Smooth muscle cell of trachea (primary cell): ENCODE measurements at places on chromosomes 3 and 15. TPM values are rescaled to one million over a fixed set of nuclear protein-coding genes. Genes with fewer than 3 reads are reported as not detected.

GPR62 gene
- total RNA-seq, result under 0.01 TPM in 1 of 2 replicates, not detected in the other

TEX9 gene
- total RNA-seq, result 5.5 and 7.3 TPM in 2 replicates

CEP19 gene
- 2.3 and 2.8 TPM in 2 replicates for total RNA-seq

ISLR gene
- 92.1 and 202 TPM in 2 replicates for total RNA-seq

PPIP5K1 gene
- total RNA-seq, result 21.1 and 25.8 TPM in 2 replicates

DGKG gene
- 0.17 and 0.87 TPM in 2 replicates for total RNA-seq

CCDC13 gene
- total RNA-seq, result 0.29 and 1.2 TPM in 2 replicates

KIF23 gene
- total RNA-seq, result 5.1 and 46.4 TPM in 2 replicates

TF gene
- 0.17 TPM in 1 of 2 replicates, not detected in the other for total RNA-seq

ADAMTS9 gene
- 0.66 and 1.5 TPM in 2 replicates for total RNA-seq

THOC7 gene
- total RNA-seq, result 32.1 and 70.7 TPM in 2 replicates

ARRDC4 gene
- total RNA-seq, result 9.2 and 16.9 TPM in 2 replicates

GJD2 gene
- total RNA-seq, result not detected in 2 replicates

CACNA1D gene
- total RNA-seq, result 0.33 and 0.87 TPM in 2 replicates

FGF12 gene
- total RNA-seq, result 0.17 TPM in 1 of 2 replicates, not detected in the other

AMIGO3 gene
- total RNA-seq, result 0.29 and 1.8 TPM in 2 replicates

POLQ gene
- total RNA-seq, result 0.99 and 6.0 TPM in 2 replicates

INO80 gene
- total RNA-seq, result 27.1 and 30.1 TPM in 2 replicates

CYFIP1 gene
- total RNA-seq, result 121 and 131 TPM in 2 replicates

EAF2 gene
- total RNA-seq, result 0.87 and 0.99 TPM in 2 replicates

PLSCR2 gene
- not detected in 2 replicates for total RNA-seq

ADGRG7 gene
- not detected in 2 replicates for total RNA-seq

SEMA6D gene
- 6.6 and 11.5 TPM in 2 replicates for total RNA-seq

GUCA1C gene
- total RNA-seq, result not detected in 2 replicates

DISP2 gene
- total RNA-seq, result under 0.01 and 2.2 TPM in 2 replicates

POU1F1 gene
- total RNA-seq, result not detected in 2 replicates

SLC28A1 gene
- total RNA-seq, result not detected in 2 replicates

CD200R1 gene
- total RNA-seq, result under 0.01 TPM in 1 of 2 replicates, not detected in the other

NTRK3 gene
- under 0.01 and 0.17 TPM in 2 replicates for total RNA-seq

C15orf61 gene
- 4.5 and 5.5 TPM in 2 replicates for total RNA-seq

CILP gene
- total RNA-seq, result 0.29 and 5.0 TPM in 2 replicates

STAB1 gene
- 0.17 and 1.6 TPM in 2 replicates for total RNA-seq

SOX14 gene
- total RNA-seq, result not detected in 2 replicates

ZPLD1 gene
- not detected in 2 replicates for total RNA-seq

LOXL1 gene
- 212 and 287 TPM in 2 replicates for total RNA-seq

SPSB4 gene
- not detected in 2 replicates for total RNA-seq

CCDC33 gene
- not detected in 2 replicates for total RNA-seq
